Nephron progenitor cell (in vitro differentiated cells): ENCODE measurements at places on chromosomes 5 and 9.

DNA sequence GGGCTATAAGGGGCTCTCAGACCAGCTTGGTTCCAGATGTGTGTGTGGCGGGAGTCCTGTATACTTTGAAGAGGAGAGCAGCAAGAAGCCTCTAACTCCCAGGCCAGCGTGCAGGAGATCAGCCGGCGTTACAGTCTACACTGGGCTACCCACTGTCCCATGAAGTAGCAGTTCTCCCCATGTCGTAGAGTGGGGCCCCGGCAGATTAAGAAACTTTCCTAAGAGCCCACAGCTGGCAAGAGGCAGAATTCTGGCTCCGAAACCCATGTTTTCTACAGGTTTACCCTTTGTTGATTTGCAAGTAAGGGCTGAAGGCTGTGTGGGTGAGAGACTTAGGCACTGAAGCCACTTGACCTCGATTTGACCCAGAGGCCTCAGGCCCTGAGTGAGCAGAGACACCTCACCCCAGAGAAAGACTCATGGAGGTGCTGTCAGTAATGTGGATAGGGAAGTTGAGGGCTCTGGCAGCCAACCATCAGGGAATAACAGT is 881 bp upstream of the B4GALT1 start:
- no peaks in the 10 kb centered on the region for H3K36me3 ChIP-seq
- peak overlapping the region; percentile 85 for H3K27ac ChIP-seq
- peaks cover 10% of the 10 kb centered on the region for H3K27me3 ChIP-seq
- no peak for DNase-seq
- peak overlapping the region; percentile 85 for H3K4me3 ChIP-seq

- H3K27me3 ChIP-seq, result peaks cover 3% of the 10 kb centered on the region
- DNase-seq, result no peak
- no peaks in the 10 kb centered on the region for H3K36me3 ChIP-seq
- peak overlapping the region; percentile 30 for H3K27ac ChIP-seq
- no peak overlapping the region for H3K4me3 ChIP-seq
Observed at GRCh38 chr5:57776035-57776434, 293.4 kb upstream of the ACTBL2 start.

- no peaks in the 10 kb centered on the region for H3K36me3 ChIP-seq
- no peak overlapping the region for H3K27ac ChIP-seq
- no peak overlapping the region for H3K4me3 ChIP-seq
Observed at GRCh38 chr9:14478175-14479162, 164.5 kb upstream of the NFIB start.

GRCh38 chr5:180467028-180467975 is 26.9 kb upstream of the CNOT6 start:
- peaks cover 4% of the 10 kb centered on the region for H3K4me1 ChIP-seq
- H3K4me3 ChIP-seq, result no peak overlapping the region
- no peaks in the 10 kb centered on the region for H3K36me3 ChIP-seq
- peak overlapping the region; percentile 57 for H3K27ac ChIP-seq
- peaks cover 6% of the 10 kb centered on the region for H3K27me3 ChIP-seq
